Activated CD4-positive, alpha-beta memory T cell treated with anti-CD3 and anti-CD28 coated beads, Interleukin-2, amount 10 ng/mL, durations not matched to agents 7 days and 5 days (primary cell): ENCODE measurements at places on chromosomes 12 and 14. TPM values are rescaled to one million over a fixed set of nuclear protein-coding genes. Genes with fewer than 3 reads are reported as not detected.

The TAMALIN gene
- total RNA-seq, result 5.8 TPM

The PLEKHD1 gene
- total RNA-seq, result 0.15 TPM

The GPD1 gene
- 0.40 TPM for total RNA-seq

The HOXC10 gene
- total RNA-seq, result not detected

The SELPLG gene
- 301 TPM for total RNA-seq

The DPPA3 gene
- not detected for total RNA-seq
